ENCODE measurements at places on chromosomes 7 and 10. TPM values are rescaled to one million over a fixed set of nuclear protein-coding genes. Genes with fewer than 3 reads are reported as not detected.

DNA sequence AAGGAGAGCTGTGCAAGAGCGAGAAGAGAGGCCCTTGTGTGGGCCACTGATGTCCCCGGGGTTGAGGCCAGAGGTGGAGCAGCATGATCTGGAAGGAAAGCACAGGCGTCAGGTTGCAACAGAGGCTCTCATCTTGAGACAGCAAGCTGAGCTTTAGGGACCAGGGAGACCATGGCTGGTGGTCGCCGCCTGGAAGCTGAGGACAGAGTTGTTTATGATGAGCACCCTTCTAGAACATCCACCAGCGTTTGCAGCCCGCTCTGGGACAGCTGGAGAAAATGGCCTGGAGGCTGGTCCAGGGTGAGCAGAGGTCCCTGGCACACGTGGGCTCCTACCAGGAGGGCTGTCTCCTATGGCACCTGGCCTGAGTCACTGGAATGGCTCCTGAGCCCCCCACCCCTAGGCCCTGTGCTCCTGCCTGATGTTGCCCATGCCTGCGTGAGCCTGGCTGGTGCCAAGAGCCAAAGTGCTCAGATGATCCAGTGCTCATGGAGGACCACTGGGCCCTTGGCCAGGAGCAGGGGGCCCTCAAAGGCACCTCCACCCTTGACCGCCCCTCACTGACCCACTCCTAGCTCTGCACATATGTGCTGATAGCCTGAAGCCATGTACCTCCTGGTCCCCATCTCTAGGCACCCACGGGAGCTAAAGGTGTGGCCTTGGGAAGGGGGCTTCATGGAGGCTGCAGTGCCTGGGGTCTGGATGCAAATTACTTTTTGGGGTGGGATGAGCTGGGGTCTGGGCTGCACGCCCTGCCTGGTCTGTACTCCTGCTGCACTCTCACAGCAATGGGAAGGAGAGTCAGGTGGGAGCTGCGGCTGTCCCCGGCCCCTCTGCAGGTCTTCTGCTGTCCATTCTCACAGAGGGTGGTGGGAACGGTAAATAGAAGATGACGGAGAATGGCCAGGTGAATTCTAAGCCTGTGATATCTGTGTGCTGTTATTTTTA, 40.1 kb upstream of the RET start:
- no peaks in the 10 kb centered on the region for H3K36me3 ChIP-seq
- DNase-seq = no peak
- H3K4me3 ChIP-seq = no peak overlapping the region
- no peak overlapping the region for H3K27ac ChIP-seq
- H3K27me3 ChIP-seq = no peaks in the 10 kb centered on the region

DNA sequence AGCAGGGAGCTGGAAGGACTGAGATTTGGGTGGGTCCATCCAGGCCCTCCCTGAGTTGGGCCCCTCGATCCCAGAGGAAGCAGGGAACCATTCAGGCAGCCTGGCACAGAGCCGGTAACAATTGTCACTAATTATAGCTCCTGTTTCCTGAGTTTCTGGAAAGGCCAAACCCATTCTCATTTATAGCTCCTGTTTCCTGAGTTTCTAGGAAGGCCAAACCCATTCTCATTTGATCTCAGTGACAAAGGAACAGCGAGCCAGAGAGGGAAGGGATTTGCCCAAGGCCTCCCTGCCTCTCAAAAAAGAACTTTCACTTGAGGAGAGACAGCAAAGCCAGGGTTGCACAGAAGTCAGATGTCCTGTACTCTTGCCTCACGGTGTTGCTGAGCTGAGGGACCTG, 521.9 kb downstream of the TYW1 start:
- H3K27me3 ChIP-seq = no peaks in the 10 kb centered on the region
- no peak for DNase-seq
- H3K27ac ChIP-seq = no peak overlapping the region
- no peaks in the 10 kb centered on the region for H3K36me3 ChIP-seq
- H3K4me3 ChIP-seq = no peak overlapping the region

Gene SEMA3A
- 60.8 TPM for total RNA-seq

Gene RASA4B
- total RNA-seq = 1.5 TPM

Gene CPVL
- total RNA-seq = 0.51 TPM

Gene ACSM6
- total RNA-seq = not detected

GRCh38 chr10:22997096-22997495, 69.2 kb downstream of the ARMC3 start:
- H3K4me1 ChIP-seq = no peaks in the 10 kb centered on the region
- peaks cover 2% of the 10 kb centered on the region for H3K27me3 ChIP-seq
- H3K27ac ChIP-seq = no peak overlapping the region
- no peak overlapping the region for H3K4me3 ChIP-seq
- no peaks in the 10 kb centered on the region for H3K36me3 ChIP-seq
- peak; percentile 55 for DNase-seq

DNA sequence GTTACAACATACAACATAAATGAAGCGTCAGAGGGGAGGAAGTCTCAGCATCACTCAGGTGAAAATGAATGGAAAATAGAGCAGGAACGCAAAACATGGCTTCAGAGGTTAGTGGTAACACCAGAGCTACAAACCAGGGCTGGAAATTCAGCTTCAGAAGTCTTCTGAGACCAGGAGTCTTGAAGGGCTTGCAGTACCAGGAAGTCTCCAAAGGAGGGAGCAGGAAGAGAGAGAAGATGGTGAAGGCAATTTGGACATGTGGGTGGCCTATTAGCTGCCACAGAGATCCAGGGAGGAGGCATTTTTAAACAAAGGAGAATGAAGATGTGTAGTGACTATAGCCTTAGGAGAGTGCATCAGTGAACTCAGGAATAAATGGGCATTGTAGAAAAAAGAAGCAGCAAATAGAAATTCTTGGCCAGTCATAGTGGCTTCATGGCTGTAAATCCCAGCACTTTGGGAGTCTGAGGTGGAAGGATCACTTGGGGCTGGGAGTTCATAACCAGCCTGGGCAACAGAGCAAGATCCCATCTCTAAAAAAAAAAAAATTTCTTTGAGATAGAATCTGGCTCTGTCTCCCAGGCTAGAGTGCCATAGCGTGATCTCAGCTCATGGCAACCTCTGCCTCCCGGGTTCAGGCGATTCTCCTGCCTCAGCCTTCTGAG, 9.3 kb upstream of the TET1 start:
- peaks cover 3% of the 10 kb centered on the region for H3K4me1 ChIP-seq
- DNase-seq = peak; percentile 71
- H3K27ac ChIP-seq = no peak overlapping the region

- H3K27me3 ChIP-seq = no peaks in the 10 kb centered on the region
- H3K4me1 ChIP-seq = peaks cover 3% of the 10 kb centered on the region
- H3K36me3 ChIP-seq = peaks cover 24% of the 10 kb centered on the region
- H3K27ac ChIP-seq = no peak overlapping the region
- DNase-seq = no peak
Observed at GRCh38 chr7:100676501-100677306, 3.2 kb downstream of the GNB2 start.

DNA sequence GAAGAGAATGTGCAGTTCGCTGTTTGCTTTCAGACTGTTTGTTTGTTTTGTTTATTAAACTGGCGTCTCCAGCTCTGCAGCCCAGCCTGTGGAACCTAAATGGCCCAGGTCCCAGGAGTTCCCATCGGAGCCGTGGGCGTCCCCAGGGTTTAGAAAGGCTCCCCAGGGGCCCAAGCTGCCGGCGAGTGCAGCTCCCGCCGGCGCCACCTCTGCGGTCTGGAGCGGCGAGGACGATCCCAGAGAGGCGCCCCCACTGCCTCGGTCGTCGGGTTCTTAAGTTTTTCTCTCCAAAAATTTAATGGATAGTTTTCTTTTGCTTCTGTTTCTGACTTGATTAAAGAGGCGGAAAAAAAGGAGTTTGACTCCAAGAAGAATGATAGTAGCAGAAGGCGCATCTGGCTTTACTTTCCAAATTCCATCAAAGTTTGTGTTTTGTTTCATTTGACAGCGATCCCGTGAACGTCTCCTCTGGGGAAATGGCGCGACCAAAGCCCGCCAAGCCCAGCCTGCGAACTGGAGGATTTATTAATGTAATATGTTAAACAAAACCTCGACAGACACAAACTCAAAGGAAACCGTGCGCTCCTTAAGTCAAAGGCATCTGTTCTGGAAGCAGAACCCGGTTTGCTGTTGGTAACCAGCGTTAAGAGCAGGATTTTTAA, 718 bp upstream of the FZD1 start:
- H3K4me3 ChIP-seq = peak overlapping the region; percentile 90
- H3K27me3 ChIP-seq = no peaks in the 10 kb centered on the region
- H3K27ac ChIP-seq = peak overlapping the region; percentile 62
- peaks cover 2% of the 10 kb centered on the region for H3K36me3 ChIP-seq
- no peak for DNase-seq

DNA sequence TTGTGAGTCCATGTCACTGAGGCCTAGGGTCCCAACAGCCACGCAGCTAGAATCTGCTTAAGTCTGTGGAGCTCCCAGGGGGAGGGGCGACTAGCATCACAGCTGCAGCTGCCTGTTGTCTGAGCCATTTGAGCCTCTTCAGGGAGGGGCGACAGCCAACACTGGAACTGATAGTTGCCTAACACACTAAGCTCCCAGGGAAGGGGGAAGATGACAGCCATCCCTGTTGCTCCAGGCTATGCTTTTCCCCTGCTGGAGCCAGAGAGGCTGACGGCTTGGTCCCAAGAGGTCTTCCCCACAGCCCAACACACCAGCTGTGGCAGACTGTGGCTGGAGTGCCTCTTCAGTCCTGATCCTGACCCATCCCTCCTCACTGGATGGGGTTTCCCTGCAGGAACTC, 817.5 kb downstream of the NXPH1 start:
- no peak for DNase-seq
- no peak overlapping the region for H3K27ac ChIP-seq
- H3K4me1 ChIP-seq = no peaks in the 10 kb centered on the region
- H3K36me3 ChIP-seq = no peaks in the 10 kb centered on the region

Gene LRRC18
- 0.66 TPM for total RNA-seq

Gene RUFY2
- 25.9 TPM for total RNA-seq

DNA sequence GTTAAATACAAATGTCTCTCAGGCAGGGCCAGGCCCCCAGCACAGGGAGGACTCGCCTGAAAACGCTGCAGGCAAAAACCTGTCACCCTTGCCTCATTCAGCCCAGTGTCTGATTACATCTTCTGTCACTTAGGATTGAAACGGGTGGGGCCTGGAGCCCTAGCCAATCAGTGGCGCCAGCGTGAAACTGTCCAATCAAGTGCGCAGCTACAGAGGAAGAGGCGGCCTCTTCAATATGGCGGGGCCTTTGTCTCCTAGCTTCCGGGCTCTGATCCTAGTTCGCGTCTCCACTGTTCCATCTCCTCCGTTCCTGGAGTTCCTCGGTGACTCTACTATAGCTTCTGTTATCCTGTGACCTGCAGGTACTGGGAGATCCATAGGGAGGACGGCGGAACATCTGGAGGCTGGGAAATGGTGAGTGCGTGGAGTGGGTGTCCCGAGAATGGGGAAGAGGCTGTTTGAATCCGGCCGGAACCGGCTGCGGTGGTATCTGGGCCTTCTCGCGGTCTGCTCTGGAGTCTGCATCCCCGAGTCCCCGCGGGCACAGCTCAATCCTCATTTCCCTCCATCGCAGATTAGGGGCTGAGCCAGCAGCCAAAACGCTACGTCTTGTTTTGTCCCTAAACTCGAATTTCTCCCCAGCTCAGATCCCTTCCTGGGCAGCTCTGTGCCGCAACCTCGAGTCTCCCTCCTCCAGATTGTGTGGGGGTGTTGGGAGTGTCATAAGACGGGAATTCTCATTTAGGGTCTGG, at the start of gene ZNF736:
Gene ZNF736 (plus strand): TSS at position 222 of the 752 bp plus-strand sequence. CDS start 190 bp downstream, at position 412.
- peak; percentile 95 for DNase-seq
- no peaks in the 10 kb centered on the region for H3K36me3 ChIP-seq
- H3K27ac ChIP-seq = peak within 1 kb of the TSS; percentile 91
- H3K4me1 ChIP-seq = no peaks in the 10 kb centered on the region

DNA sequence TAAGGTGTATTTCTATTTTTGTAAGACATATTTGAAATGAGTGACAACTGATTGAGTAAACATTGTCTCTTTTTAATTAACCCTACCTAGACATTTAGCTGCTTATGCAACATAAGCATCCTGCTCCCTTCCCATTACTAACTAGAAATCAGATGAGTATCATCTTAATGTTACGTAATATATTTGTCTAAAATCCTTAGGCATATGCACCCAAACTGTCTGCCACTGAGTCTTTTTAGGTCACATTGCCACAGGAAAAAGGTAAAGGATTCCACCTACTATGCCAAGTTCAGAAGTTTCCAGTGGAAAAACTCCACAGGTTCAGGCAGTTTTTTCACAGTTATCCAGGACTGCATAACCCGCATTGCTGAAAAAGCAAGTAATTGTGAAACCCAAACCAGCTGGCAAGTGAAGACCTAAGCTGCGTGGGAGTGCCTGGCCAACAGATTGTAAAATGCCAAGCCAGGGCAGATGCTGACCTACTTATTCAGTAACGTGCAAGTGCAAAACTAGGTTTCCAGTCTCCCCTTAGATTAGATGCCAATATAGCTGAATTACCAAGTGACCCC, 983.7 kb downstream of the GATA3 start:
- no peaks in the 10 kb centered on the region for H3K36me3 ChIP-seq
- no peak overlapping the region for H3K4me3 ChIP-seq
- H3K27me3 ChIP-seq = no peaks in the 10 kb centered on the region
- no peaks in the 10 kb centered on the region for H3K4me1 ChIP-seq

GRCh38 chr10:34498821-34499220, 316.3 kb downstream of the PARD3 start:
- no peaks in the 10 kb centered on the region for H3K4me1 ChIP-seq
- H3K4me3 ChIP-seq = no peak overlapping the region
- no peaks in the 10 kb centered on the region for H3K36me3 ChIP-seq
- no peaks in the 10 kb centered on the region for H3K27me3 ChIP-seq
- DNase-seq = no peak

- no peaks in the 10 kb centered on the region for H3K4me1 ChIP-seq
- H3K27ac ChIP-seq = no peak overlapping the region
- no peak overlapping the region for H3K4me3 ChIP-seq
- DNase-seq = no peak
Observed at GRCh38 chr7:4762121-4763055, 13.0 kb upstream of the AP5Z1 start.

DNA sequence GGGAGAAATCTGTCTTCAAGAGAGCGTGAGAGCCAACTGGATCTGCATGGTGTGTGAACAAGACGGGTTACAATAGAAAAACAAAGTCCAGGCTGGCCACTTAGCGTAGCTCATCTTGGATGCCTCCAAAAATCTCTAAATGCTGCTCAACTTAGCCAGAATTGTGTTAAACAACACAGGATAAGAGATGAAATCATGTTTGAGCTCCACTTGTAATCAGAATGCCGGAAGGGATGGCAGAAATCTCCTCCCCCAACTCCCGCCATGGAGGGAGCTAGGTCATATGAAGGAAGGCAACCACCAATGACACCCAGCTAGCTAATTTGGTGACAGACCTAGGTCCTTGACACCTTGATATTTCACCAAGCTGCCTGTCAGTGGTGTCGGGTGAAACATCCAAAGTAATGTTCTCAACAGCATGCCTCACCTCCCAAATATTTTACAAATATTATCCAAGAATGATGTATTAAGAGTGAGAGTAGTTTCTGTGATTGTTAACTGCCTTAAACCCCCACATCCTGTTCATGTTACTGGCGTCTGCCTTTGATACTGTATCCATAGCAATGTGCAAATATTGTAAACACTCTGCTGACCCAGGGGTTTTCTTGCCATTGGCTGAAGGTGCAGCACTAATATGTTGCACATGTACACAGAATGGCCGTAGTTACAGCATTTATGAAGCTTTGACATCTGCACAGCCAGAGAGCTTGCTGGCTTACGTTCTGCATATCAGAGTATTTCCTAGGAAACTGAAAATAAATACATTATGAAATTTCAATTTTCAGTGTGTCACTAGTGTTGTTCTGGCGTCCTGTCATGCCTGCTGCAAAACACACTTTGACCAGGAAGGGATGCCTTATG, 25.8 kb downstream of the TMEM254 start:
- peak overlapping the region; percentile 95 for H3K27ac ChIP-seq
- peak; percentile 49 for DNase-seq
- H3K4me1 ChIP-seq = peaks cover 19% of the 10 kb centered on the region
- H3K36me3 ChIP-seq = no peaks in the 10 kb centered on the region
- no peak overlapping the region for H3K4me3 ChIP-seq
- no peaks in the 10 kb centered on the region for H3K27me3 ChIP-seq

Gene SSBP1
- 131 TPM for total RNA-seq
